ENCODE measurements at places on chromosomes 12 and 14.

GRCh38 chr12:2614341-2614740, 180.4 kb upstream of the FKBP4 start:
- no peak for DNase-seq

GRCh38 chr12:92208613-92209121, 63.0 kb upstream of the BTG1 start:
- no peak for DNase-seq

DNA sequence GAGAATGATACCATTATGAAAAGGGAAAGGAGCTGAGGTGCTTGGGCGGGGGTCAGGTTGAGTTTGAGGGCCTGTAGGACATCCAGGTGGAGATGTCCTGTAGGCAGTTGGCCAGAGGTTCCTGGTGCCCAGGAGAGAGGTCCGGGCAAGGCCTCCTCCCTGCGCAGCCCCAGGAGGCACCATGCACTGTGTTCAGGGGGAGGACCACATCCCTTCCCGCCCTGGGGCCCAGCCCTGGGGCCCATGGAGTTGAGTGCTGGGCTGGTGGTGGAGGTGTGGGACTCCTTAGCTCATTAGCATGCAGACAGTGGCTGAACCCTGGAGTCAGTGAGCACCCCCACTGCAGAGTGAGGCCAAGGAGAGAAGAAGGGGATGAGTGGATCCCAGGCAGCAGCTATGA, 5.7 kb upstream of the FAIM2 start:
- DNase-seq: no peak

DNA sequence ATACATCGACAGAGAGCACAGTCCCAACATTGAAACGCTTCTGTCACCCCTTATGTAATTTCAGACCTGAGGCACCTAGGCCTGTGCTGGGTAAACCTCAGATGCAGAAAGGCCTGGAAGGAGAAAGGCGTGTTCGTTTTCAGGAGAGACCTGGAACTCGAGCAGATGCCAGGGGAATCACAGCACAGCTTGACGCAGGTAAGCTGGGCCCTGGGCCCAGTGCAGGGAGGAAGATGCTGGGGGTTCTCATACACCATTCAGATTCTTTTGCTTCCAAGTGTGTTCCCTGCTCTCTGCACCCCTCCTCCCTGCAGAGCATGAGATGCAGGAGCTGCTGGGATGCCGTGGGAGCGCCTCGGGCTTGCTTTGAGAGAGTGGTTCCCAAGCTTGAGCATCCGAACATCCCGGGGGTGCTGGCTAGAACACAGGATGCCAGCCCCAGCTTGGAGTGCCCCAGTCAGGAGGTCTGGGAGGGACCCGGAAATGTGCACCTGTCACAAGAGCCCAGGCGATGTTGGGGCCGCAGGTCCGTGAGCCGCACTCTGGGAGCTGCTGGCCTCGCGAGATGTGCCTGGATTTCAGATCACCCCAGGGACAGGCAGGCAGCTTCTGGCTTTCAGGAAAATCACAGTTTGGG, 35.9 kb downstream of the FZD10 start:
- DNase-seq: no peak

- DNase-seq: no peak
Observed at GRCh38 chr14:89411976-89412375, 5.1 kb downstream of the FOXN3 start.

DNA sequence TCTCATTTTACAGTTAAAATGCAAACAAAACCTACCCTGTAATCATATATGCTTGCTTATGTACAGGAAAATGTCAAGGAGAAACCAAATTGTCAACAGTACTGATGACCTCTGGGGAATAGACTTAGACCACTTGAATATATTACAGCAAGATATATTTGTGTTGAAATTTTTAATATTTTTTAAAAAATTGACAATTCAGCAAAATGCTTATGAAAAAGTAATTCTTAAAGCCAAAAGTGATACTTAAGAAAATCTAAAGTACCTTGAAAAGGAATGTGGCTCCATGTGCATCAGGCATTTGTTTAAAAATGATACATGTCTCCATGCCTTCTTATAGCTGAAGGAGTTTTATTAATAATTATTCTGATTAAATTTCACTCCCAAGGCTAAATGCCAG, 49.2 kb downstream of the PTPN21 start:
- DNase-seq: no peak

Data from stimulated activated CD4-positive, alpha-beta T cell treated with anti-CD3 and anti-CD28 coated beads, TNF-alpha, amount 100 ng/mL, for 1 hour (primary cell).